KBM-7 (cell line): ENCODE measurements at places on chromosomes 16 and 17.
A peak's percentile ranks its signal among the peaks of the same experiment; 100 is the strongest.

- no peak for DNase-seq
These were observed 18.7 kb downstream of the ZNF385C start for GRCh38 chr17:42079541-42079940.

- peak; percentile 92 for DNase-seq
These were observed 10.3 kb downstream of the ZNF771 start for GRCh38 chr16:30417529-30418349.

DNA sequence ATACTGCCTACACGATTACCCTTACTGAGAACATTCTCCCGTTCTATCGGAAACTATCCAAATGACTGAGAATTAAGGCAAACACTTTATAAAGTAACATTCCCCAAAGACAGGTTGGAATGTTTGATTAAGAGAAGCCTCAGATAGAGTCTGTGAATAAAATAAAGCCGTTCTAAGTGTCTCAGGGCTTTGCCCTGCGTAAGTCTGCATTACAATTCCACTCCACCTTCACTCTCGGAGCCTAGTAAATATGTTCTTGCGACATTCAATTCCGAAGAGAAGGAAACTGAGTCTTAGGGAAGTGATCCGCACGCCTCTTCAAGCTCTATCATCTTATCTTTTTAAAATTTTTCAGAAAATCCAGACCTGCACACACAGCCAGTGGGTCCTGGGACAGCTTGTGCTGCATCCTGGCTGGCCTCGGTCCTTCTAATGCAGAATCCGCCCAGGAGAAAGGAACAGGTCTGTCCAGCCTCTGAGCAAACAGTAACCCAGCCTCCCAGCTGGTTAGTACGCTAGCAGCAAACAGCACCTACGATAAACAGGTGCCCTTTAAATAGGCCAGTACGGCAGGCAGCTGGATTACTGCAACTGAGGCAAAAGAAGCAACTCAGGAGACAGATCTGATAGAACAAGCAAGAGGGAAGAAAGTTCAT is 254.1 kb upstream of the IRX3 start:
- no peak for DNase-seq

DNA sequence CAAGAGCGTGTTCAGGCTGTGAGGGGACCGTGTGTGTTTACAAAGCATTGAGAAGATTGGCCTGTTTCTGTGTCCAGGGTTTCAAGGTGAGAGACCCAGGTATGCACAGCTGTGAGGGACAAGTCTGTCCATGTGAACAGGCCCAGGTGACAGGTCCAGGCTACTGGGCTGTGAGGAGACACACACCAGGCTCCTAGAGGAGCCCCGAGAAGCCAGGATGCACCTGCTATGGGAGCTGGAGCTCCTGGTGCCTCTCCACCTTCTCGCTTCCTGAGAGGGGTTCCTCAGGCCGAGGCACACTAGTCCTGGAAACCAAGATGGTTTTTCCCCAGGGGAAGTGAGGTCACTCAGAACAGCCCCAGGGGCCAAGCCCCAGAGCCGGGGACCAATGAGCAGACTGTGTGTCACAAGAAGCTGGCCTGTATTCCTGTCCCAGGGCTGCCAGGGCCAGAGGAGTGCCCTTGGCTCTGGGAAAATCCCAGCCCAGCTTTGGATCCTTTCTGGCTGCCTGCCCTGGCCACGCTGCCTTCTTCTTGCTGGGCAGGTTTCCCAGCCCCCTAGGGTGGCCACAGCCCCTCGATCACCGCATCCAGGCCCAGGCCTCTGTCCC is 153.4 kb upstream of the PLCG2 start:
- DNase-seq: no peak

DNA sequence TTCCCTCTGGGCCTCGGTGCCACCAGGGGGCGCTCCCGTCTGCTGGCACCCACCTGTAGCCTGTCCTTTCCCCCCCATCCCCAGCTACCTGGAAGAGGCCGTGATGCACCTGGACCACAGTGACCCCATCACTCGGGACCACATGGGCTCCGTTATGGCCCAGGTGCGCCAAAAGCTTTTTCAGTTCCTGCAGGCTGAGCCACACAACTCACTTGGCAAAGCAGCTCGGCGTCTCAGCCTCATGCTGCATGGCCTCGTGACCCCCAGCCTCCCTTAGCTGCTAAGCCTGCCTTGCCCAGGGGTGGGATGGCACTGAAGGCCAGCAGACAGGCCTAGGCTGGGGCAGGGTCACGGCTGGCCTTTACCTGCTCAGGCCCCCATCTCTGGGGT is 818 bp upstream of the NRN1L start:
- DNase-seq: peak; percentile 73

DNA sequence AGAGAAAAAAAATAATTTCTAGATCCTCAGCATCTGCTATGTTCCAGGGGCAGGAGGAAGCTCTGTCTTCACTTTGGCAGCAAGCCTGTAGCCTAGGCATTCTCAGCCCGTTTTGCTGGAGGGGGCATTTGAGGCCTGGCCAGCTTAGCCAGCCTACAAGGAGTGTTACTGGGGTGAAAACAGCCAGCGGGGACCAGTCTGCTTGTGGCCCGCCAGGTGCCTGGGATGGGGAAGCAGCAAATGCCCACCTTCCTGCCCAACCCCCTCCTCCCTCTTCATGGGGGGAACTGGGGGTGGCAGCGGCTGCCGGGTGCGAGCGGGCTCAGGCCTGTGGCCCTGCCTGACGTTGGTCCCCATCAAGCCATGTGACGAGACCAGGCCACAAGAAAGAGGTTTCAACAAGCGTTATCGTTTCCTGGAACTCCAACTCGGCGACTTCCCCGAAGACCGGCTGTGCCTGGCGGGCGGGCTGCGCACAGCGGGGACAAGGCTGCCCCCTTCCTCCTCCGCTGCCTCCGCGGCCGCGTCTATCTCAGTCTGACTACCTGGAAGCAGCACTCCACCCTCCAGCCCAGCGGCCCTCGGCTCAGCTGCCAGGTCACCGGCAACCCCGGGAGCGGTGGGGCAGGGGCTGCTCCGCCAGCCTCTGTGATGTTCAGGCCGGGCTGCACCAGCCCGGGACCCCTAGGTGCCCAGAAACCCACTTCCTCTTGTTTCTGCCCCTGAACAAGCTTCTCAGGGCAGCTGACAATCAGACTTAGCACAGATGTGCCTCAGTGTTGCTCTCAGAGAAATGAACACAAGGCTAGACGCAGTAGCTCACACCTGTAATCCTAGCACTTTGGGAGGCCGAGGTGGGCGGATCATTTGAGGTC is 22.9 kb downstream of the SOCS1 start:
- peak; percentile 91 for DNase-seq

DNA sequence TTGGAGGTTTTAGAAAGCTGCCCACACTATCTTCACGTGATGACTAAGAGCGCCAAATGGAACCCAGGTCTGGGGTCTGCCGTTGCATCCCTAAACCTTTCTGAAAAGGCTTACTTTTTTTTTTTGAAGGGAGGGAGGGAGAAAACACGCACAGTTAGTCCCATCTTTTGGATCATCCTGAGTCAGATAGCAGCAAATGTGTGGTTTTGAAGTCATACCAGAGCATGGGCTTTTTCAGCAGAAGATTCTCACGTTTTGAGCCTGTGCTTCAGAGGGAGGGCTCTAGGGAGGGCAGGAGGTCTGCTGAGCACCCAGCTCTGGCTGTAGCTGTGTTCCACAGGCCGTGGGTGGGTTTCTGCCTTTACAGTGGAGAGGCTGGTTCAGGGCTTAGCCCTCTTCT is 194.7 kb downstream of the SNX29 start:
- no peak for DNase-seq

DNA sequence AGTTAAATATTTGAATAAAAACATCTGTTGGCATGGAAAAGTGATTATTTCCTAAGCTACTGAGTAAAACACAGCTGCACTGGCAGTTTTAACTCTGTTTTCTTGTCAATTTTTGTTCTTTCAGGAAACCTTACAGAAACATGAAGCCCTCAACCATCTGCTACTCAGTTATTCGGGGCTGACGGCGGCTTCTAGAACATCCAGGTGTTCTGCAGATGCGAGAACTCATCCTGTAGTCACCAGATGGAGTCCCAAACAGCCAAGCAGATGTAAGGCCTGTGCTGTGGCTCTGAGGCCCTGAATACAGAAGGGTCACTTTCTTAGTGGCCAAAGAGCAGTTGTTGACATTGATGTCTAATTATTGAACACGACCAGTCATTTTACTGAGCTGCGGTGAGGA is 15.5 kb downstream of the ARSG start:
- DNase-seq: no peak

- DNase-seq: no peak
These were observed 12.0 kb downstream of the UNC13D start for GRCh38 chr17:75832164-75832651.

DNA sequence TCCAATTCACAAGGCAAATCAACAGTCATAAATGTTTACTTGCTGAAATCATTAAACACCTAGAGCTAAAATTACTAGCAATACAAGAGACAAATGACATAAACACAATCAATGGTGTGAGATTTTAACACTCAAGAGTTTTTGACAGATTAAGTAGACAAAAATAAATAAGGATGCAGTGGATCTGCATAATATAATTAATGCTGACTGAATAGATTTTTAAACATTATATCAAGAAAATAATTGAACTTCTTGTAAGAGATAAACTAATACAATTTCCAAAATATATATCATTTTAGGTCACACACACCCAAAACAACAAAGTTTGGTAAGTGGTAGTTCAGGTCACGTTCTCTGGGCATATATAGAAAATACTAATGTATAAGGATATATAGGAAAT is 322.6 kb upstream of the XYLT1 start:
- DNase-seq: no peak

- DNase-seq: no peak
These were observed 626 bp downstream of the TUBB3 start for GRCh38 chr16:89923640-89924296.

DNA sequence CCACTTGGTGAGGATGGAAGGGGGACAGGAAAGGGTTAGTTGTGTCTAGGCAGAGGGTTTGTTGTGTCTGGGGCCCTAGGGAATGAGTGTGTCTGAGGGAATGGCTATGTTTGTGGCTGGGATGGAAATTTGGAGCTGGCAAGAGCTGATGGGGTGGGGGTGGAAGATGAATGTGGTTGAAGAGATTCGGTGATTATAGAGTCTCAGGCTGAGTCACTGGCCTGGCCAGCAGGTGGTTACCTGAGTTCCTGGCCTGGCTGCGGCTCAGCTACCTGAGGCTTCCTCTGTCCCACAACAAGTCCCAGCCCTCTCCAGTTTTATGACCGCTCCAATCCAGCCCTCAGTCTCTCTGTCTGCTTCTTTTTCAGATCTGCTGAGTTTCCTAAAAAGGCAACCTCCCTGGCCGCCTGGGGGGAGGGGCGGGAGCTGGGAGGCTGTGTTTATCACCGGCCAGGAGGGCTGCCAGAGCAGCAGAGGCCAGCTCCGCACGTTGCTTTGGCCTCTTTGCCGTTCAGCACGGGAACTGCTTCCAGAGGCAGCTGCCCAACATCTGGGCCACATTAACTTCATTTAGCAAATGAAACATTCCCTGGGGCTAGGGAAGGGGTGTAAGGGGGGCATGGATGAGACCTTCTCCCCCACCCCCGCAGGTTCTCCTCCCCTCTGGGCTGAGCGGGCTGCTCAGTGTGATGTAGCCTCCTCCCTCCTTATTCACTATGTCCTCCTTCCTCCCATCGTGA is 21.8 kb downstream of the ITGB3 start:
- no peak for DNase-seq

- no peak for DNase-seq
These were observed 109.6 kb upstream of the CACNG3 start for GRCh38 chr16:24146518-24146917.

GRCh38 chr17:50326831-50327364 is 19.0 kb upstream of the XYLT2 start:
- no peak for DNase-seq

- no peak for DNase-seq
These were observed 1.7 kb upstream of the NPB start for GRCh38 chr17:81900181-81900820.

DNA sequence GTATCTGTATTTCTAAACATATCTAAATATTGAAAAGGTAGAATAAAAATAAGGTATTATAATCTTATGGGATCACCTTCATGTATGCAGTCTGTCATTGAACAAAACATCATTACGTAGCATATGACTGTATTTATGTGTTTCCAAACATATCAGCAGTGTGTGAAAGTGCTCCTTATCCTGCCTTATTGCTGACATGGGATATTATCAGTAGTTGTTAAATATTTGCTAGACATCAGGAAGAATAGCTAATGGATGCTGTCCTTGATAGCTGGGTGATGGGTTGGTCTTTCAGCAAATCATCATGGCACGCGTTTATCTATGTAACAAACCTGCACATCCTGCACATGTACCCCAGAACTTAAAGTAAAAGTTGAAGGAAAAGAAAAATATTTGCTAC is 59.1 kb upstream of the FAM20A start:
- DNase-seq: no peak

DNA sequence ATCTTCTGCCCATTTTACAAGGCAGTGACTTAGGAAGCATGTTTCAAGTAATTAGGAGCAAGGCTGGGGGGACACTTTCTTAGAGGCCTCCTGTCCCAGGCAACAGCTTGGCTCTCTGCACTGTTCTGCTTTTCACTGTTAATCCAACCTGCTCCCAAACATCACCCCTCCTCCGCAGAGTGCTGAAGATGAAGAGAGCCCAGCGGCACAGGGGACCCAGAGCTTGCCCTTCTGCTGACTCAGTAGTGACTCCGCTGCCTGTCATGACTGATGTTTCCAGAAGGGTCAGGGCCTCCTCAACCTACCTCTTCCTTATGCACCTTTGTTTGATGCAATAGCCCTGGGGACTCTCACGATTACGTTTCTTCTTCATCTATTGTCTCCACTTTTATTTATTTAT is 38.9 kb upstream of the NDRG4 start:
- no peak for DNase-seq

DNA sequence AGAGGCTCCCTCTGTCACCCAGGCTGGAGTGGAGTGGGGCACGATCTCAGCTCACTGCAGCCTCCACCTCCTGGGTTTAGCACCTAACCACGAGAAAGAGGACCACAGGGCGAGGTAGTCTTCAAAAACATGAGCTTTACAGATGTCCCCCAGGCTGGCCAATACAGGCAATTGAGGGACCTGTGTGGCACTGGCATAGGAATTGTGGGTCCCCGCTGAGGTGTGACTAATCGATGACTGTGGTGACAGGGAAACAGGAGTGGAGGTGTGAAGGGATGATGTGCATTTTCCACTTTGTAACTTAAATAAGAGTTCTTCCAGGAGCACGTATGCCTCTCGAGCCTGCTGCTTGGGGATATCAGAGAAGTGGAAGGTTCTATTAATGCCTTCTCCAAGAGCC is 12.6 kb upstream of the ARHGAP17 start:
- no peak for DNase-seq

- no peak for DNase-seq
These were observed 3.6 kb upstream of the HIC1 start for GRCh38 chr17:2051061-2051932.
